ENCODE measurements at places on chromosomes 7 and 10.
A peak's percentile ranks its signal among the peaks of the same experiment; 100 is the strongest.

- DNase-seq: peak; percentile 72
These were observed 244.2 kb downstream of the IPMK start for GRCh38 chr10:58023341-58024073.

GRCh38 chr10:69867699-69868558, 66.2 kb downstream of the COL13A1 start:
- no peak for DNase-seq

GRCh38 chr10:78925800-78926319, 142.9 kb upstream of the ZMIZ1 start:
- peak; percentile 89 for DNase-seq

GRCh38 chr10:90784771-90785170, 73.1 kb downstream of the HTR7 start:
- no peak for DNase-seq

GRCh38 chr10:78306358-78306757, 272.7 kb downstream of the RPS24 start:
- no peak for DNase-seq

DNA sequence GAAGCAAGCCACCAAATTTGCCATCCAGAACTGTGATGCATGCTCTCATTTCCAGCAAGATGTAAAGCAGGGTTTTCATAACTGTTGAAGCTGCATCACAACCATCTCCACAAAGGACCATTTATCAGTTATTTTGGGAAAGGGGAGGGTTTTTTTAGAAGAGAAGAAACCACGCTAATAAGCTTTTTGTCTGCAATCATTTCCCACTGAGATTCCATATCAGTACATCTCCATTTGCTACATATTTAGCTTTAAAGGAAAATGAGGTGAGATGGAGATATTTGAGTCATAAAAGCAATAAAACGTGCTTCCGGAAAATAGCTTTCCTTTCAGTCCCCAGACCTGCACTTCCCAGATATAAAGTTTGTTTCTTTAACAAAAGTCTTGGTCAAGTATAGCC, 258.2 kb downstream of the FRMD4A start:
- no peak for DNase-seq

DNA sequence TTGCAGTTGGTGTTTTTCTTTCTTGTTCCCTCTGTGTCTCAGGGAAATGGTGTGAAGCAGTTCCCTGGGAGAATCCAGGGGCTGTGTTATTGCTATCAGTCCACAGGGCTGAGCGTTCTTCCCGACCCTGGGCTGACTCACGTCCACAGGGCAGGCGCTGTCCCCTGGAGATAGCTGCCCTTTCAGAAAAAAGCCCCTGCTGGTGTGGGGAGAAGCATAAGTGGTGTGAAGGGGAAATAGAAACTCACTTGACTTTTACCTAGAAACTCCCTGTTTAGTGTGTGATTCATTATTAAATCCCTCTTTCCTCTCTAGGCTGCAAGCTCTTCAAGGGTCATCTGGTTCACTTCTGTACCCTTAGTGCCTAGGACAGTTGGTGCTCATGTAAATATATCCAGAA, 63.3 kb upstream of the SMNDC1 start:
- no peak for DNase-seq

- no peak for DNase-seq
These were observed 654.2 kb upstream of the STEAP1 start for GRCh38 chr7:89500084-89500483.

- DNase-seq: no peak
These were observed 200.9 kb downstream of the DOCK4 start for GRCh38 chr7:112005205-112005775.

DNA sequence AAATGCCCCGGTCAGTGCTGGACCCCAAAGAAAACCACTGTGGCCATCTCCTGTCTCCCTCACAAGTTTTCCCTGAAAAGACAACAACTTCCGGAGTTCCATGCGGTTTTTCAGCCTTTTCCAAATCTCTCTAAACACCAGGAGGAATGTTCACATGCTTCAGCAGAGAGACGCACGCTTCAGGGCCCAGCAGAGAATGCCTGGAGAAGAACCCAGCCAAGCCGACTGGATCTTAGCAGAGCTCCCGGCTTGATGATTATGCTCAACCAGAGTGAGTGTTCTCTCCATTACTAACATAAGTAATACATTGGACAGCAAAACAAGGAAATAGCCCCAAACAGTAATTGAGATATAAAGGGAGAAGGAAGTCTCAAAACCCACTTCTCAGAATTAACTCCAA, 17.9 kb downstream of the PRKCQ start:
- DNase-seq: no peak

GRCh38 chr10:28569506-28570159, 36.7 kb downstream of the WAC start:
- peak; percentile 40 for DNase-seq

DNA sequence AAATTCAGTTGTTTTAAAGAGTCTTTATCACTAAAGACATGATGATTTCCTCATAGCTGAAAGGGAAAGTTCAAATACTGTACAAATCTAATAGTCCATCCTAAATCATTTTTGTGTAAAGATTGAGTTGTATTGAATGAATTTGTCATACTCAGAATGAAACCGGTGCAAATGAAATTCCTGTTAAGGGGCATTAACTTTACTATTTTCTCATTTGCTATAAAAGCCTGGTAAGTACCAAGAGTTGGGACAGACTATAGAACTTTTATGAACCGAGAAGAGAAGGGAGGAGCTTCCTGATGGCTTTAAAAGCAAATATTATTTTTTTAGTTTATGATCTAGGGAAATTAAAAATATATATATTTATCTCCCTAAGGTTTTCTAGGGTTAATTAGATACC, 260.0 kb upstream of the AKR1E2 start:
- DNase-seq: no peak

GRCh38 chr10:126235091-126235978, 152.9 kb downstream of the ADAM12 start:
- no peak for DNase-seq

- DNase-seq: no peak
These were observed 117.2 kb downstream of the ANLN start for GRCh38 chr7:36506820-36507219.

GRCh38 chr7:34807548-34808340, 149.7 kb downstream of the NPSR1 start:
- no peak for DNase-seq

- DNase-seq: no peak
These were observed 688.9 kb upstream of the POT1 start for GRCh38 chr7:125618516-125618915.

DNA sequence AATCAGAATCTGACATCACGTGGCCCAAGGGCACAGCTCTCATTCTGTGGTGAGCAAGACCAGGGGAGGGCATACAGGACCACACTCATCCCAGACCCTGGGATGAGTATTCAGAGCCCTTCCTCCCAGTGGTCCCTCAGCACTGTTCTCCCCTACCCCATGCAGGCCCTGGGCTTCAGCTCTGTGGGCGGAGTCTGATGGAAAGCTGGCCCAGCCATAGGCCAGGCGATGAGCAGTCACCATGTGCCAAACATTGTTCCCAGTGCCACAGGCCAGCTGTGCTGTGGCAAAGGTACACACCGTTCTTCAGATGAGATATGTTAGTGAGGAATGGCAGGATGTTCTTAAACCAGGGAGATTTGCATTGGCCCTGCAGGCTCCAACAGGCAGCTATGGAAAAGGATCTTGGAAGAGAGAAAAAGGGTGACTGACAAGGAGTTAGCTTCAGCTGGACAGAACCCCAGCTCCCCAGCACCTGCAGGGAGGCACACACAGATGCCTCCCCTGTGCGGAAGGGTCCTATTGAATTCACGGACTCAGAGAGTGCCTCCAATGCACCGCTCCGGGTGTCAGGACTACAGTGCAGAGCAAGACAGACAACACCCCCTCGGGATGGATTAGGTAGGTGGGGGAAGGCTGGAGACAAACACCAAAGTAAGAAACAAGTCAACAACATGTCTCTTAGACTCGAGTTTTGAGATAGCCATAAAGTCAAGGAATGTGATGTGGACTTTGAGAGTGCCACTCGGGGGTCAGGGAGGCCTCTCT, 596.0 kb upstream of the MGMT start:
- DNase-seq: no peak

DNA sequence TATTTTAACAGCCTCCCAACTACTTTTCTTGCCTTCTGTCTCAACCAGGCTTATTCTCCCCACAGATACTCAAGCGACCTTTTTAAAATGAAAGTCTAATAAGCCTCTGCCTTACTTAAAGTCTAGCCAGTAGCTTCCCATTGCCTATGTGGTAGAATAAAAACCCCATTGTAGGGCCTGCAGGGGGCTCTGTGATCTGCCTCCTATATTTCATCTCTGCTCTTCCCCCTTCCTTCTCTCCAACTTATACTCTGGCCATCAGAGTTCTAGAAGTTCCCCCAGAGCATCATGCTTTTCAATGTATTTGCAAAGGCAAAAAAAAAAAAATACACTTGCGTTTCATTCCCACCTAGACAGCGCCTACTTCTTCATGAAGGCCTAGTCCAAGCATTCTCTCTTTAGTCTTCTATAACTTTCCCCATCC, 167.7 kb upstream of the ADO start:
- no peak for DNase-seq

DNA sequence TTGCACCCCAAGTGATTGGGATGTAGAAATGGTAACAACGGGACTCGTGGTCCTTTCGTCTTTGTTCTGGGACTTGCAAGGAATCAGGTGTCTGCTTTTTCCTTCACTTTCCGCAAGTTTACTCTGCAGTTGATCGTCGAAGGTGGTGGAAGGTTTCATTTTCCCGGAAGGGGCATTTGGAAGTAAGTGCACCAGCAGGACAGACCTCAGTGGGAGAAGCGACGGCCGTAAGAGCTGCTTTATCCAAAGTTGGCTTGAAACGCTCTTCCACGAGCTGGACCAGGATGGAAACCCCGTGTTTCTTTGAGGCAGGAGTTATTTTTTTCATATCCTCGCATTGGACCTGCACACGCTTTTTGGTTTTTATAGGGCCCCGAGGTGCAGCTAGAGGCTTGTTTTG, 1.2 kb downstream of the BRI3 start:
- no peak for DNase-seq

DNA sequence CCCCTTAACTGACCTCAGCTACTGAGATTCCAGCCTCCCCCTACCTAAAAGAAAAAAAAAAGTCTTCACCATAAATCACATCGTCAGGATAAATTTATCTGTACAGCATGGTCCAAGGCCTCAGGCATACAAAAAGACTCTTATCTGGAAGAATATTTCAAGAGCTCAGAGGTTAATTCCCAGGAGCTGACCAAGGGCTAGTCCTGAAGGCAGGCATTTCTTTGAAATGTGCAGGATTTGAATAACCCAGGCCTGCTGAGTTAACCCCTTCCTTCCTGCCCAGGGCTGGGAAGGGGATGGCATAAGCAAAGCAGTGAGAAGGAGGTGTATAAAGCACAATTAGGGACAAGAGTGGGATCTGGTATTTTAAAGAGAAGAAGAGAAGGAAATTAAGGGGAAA, 111.2 kb downstream of the RNLS start:
- DNase-seq: no peak

DNA sequence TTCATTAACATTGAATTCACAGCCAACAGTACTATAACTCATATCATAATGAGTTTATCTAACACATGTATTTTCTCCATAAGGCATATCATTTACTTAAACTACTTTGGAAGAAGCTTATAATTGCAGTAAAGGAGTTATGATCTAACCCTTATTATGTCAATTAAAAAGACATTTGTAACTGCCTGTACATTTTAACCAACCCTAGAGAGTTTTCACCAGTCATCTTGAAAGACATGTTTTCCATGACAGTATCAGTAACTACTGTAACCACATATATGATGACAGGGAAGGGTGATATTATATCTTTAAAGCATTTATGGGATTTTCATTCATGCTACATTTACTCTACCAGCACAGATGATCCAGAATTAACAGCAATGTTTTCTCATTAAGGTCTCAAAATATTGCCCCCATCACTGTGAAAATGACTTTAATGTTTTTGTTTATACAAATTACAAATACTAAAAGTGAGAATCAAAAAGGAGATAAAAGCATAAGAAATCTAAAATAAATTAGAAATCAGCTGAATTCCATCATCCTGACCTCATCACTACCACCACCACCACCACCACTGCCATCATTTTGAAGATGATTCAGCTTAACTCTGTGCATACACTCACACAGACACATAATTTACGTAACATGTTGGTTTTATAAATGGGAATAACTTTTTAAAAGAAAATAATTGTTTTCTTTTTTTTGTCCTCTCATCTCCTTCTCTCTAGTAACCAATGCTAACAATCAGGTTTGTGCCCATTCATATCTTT, 53.6 kb downstream of the MKLN1 start:
- peak; percentile 38 for DNase-seq

DNA sequence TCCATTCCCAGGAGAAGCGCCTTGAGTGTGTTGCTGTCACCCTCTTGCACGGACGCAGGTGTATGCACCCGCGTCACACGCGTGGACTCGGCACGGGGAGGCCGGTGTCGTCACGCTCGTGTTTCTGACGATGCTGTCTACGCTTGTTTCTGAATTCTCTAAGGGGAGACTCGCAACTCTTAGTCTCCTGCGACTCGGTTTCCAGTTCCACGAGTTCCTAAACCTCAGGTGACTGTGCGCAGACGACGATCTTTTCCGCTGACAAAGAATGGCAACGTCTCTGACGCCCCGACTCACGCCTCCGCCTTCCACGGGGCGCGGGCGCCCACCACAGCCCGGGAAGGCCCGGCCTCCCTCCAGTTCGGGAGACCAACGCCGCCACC, 579 bp downstream of the IDI1 start:
- no peak for DNase-seq

DNA sequence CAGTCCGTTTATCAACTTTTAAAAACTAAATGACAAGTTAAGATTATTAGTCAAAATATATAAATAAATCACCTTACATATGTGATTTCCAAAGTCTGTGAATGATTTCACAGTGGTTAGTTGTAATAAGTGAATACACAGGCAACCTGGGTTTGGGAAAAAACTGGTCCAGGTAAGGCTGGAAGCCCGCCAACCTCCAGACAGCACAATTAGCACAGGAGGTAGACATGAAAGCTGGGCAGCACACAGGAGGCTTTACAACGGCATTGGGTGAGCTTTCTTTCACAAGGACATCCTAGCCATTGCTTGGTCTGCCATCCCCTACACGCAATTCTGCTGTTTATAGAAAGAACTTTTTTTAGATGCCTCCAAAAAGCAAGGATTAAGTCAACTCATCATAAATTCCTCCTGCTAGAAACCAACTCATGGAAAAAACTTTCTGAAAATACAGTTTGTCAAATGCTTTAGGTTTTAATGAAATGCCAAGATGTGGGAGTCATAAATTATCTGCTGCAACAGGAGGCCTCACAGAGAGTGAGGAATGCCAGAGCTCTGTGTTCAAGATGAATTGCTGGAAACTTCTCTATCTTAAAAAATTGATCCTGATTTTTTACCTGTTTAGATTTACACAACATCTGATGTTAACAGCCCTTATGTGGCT, 346.8 kb upstream of the NFE2L3 start:
- peak; percentile 45 for DNase-seq

- peak; percentile 87 for DNase-seq
These were observed 107.8 kb downstream of the ARHGAP22 start for GRCh38 chr10:48496831-48497779.

All from AG08395 (cell line).